ENCODE measurements at places on chromosomes 1 and 21. TPM values are rescaled to one million over a fixed set of nuclear protein-coding genes. Genes with fewer than 3 reads are reported as not detected.

LRRC38 gene
- total RNA-seq: 0.39 TPM

ANGPTL3 gene
- not detected for total RNA-seq

GJA9 gene
- total RNA-seq: not detected

SPATA1 gene
- not detected for total RNA-seq

SDF4 gene
- total RNA-seq: 113 TPM

OR2T11 gene
- not detected for total RNA-seq

SYCP1 gene
- total RNA-seq: not detected

GUCA2A gene
- total RNA-seq: not detected

SPATC1L gene
- 12.9 TPM for total RNA-seq

GRCh38 chr1:31717341-31717740, 13.5 kb upstream of the COL16A1 start:
- H3K4me1 ChIP-seq: peaks cover 45% of the 10 kb centered on the region
- no peak overlapping the region for H3K27ac ChIP-seq
- no peaks in the 10 kb centered on the region for H3K36me3 ChIP-seq
- no peak for DNase-seq
- H3K27me3 ChIP-seq: no peaks in the 10 kb centered on the region

DNA sequence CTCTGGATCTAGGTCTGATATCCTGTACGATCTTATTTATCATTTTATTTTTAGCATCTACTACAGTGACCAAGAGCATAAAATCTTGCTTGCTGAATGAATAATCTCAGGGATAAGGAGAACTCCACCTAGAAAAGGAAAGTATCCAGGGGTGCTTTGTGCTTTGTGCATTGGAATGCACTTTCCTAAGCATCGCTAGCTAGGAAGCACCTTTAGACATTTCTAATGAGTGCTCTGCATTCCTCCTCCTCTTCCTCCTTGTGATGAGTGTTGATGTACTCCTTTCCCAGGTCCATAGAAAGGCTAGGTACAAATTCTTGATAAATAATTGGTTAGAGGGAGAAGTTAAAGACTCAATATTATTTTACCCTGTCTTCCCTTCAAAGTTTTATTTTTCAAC, 31.4 kb downstream of the TCEANC2 start:
- no peaks in the 10 kb centered on the region for H3K4me1 ChIP-seq
- no peaks in the 10 kb centered on the region for H3K27me3 ChIP-seq
- no peak overlapping the region for H3K27ac ChIP-seq
- no peaks in the 10 kb centered on the region for H3K36me3 ChIP-seq
- no peak overlapping the region for H3K4me3 ChIP-seq

GRCh38 chr1:159430985-159431384, 1.0 kb upstream of the OR10J4 start:
- no peaks in the 10 kb centered on the region for H3K36me3 ChIP-seq
- H3K4me1 ChIP-seq: no peaks in the 10 kb centered on the region
- peak; percentile 17 for DNase-seq

- H3K4me3 ChIP-seq: no peak overlapping the region
- H3K4me1 ChIP-seq: no peaks in the 10 kb centered on the region
- DNase-seq: no peak
- no peaks in the 10 kb centered on the region for H3K27me3 ChIP-seq
- no peak overlapping the region for H3K27ac ChIP-seq
- peaks cover 68% of the 10 kb centered on the region for H3K36me3 ChIP-seq
Measured at GRCh38 chr1:92690212-92690906, 94.5 kb downstream of the EVI5 start.

- H3K36me3 ChIP-seq: no peaks in the 10 kb centered on the region
- DNase-seq: no peak
- H3K4me1 ChIP-seq: no peaks in the 10 kb centered on the region
- H3K4me3 ChIP-seq: no peak overlapping the region
- no peaks in the 10 kb centered on the region for H3K27me3 ChIP-seq
Measured at GRCh38 chr1:64693406-64693805, 51.5 kb upstream of the RAVER2 start.

DNA sequence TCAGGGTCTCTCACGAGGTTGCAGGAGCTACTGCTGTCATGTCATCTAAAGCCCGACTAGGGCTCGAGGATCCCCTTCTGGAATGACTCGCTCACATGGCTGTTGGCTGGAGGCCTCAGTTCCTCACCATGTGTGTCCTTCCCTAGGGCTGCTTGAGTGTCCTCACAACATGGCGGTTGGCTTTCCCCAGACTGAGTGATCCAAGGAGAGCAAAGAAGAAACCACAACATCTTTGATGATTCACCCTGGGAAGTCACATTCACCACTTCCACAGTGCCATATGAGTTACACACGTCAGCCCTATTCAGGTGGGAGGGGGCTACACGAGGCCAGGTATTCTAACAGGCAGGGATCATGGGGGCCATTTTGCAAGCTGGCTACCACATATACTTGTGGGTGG, 64.9 kb downstream of the FHAD1 start:
- H3K36me3 ChIP-seq: no peaks in the 10 kb centered on the region
- H3K27ac ChIP-seq: no peak overlapping the region
- H3K4me3 ChIP-seq: no peak overlapping the region
- no peak for DNase-seq

GRCh38 chr1:83102630-83103071, 896.3 kb downstream of the TTLL7 start:
- no peaks in the 10 kb centered on the region for H3K27me3 ChIP-seq
- no peak overlapping the region for H3K27ac ChIP-seq
- no peaks in the 10 kb centered on the region for H3K4me1 ChIP-seq
- no peaks in the 10 kb centered on the region for H3K36me3 ChIP-seq

GRCh38 chr1:232538224-232538942, 91.5 kb downstream of the SIPA1L2 start:
- no peaks in the 10 kb centered on the region for H3K4me1 ChIP-seq
- no peak overlapping the region for H3K27ac ChIP-seq
- H3K27me3 ChIP-seq: no peaks in the 10 kb centered on the region
- peaks cover 3% of the 10 kb centered on the region for H3K36me3 ChIP-seq
- no peak overlapping the region for H3K4me3 ChIP-seq

- H3K36me3 ChIP-seq: peaks cover 7% of the 10 kb centered on the region
- H3K27ac ChIP-seq: no peak overlapping the region
- DNase-seq: no peak
- no peak overlapping the region for H3K4me3 ChIP-seq
Measured at GRCh38 chr1:54376430-54377039, 29.7 kb downstream of the SSBP3 start.

DNA sequence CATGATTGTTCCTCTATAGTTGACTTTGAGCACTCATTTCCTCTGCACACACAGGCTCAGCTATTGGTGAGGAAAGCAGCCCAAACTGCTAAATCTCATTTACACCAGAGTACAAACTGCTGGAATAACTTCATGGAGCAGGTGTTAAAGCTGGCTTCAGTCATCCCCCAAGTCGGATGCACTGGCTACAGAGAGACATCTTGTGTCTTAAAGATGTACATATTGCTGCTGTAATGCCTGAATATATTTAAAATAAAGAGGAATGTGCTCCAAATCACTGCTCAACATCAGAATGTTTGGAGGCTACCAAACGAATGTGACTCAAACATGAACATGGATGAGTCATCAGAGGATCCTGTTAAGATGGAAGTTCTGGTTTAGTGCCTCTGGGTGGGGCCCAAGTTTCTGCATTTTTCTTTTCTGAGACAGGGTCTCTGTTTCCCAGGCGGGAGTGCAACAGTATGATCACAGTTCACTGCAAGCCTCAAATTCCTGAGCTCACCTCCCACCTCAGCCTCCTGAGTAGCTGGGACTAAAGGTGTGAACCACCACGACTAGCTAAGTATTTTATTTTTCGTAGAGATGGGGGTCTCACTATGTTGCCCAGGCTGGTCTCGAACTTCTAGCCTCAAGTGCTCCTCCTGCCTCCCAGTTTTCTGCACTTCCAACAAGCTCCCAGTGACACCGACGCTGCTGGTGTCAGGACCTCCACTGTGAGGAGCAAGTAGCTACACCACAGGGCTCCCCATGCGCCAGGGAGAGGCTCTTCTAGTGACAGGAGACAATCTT, 79.0 kb upstream of the KRTAP19-8 start:
- peaks cover 21% of the 10 kb centered on the region for H3K36me3 ChIP-seq
- no peak overlapping the region for H3K4me3 ChIP-seq
- H3K27me3 ChIP-seq: no peaks in the 10 kb centered on the region
- no peak overlapping the region for H3K27ac ChIP-seq
- no peaks in the 10 kb centered on the region for H3K4me1 ChIP-seq

DNA sequence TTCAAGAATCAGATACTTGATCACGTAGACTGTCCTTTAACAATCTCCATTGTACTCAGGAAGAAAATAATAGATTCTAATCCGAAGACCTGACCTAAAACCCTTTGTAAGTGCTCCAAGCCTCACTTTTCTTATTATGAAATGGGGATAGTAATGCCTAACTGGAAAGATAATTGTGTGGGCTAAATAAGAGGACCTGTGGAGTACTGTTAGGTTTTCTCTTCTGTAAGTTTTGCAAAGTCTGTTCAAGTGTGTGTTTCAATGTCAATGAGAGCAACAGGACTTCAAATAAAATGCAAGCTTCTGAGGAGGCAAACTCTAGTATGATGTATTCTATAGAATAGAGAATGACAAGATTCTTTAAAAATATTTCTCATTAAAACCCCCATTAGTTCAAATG, 348.6 kb downstream of the USP25 start:
- H3K4me3 ChIP-seq: no peak overlapping the region
- H3K27ac ChIP-seq: no peak overlapping the region
- no peak for DNase-seq
- H3K27me3 ChIP-seq: no peaks in the 10 kb centered on the region
- H3K36me3 ChIP-seq: no peaks in the 10 kb centered on the region

- H3K4me3 ChIP-seq: no peak overlapping the region
- no peaks in the 10 kb centered on the region for H3K27me3 ChIP-seq
- no peak for DNase-seq
- no peaks in the 10 kb centered on the region for H3K4me1 ChIP-seq
Measured at GRCh38 chr21:33864150-33864549, 51.5 kb downstream of the ATP5PO start.

DNA sequence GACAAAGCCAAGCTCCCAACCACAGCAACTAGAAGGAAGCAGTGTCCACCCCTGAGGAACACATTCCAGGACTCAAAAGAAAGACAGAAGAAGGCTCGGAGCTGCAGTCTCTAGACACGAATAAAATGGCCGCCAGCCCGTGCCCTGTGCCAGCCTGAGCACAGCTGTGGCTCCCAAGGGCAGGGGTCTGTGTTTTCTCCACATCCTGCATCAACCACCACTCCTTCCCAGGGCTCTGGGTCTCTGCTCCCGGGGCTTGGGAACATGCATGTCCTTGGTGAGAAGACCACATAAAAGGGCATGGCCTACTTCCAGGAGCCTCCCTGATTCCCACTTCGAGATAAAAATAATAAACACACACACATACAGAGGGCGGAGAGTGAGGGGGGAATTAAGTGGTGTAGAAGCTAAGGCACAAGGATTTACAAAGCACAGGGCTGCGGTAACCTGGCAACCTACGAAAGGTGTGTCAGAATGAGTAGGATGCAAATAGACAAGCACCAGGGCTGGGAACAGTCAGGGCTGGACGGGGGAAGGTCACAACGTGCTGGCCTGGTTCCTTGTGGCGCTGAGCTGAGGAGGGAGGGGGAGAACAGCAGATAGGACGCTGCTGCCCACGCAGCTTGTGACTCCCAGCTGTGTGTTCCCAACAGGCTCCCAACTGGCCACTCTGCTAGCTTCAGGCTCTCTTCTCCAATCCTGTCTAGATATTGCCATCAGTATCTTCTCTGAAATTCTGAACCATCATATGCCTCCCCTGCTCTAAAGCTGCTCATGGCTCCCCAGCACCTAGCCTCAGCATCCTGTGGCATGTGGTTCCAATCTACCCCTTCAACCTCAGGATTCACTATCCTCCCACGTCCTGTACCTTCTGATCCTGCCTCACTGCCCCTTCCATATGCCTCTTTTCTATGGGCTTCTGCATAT, 72.5 kb downstream of the CD34 start:
- H3K4me1 ChIP-seq: peaks cover 88% of the 10 kb centered on the region
- no peaks in the 10 kb centered on the region for H3K36me3 ChIP-seq
- H3K4me3 ChIP-seq: no peak overlapping the region
- H3K27me3 ChIP-seq: no peaks in the 10 kb centered on the region
- H3K27ac ChIP-seq: peak overlapping the region; percentile 71

DNA sequence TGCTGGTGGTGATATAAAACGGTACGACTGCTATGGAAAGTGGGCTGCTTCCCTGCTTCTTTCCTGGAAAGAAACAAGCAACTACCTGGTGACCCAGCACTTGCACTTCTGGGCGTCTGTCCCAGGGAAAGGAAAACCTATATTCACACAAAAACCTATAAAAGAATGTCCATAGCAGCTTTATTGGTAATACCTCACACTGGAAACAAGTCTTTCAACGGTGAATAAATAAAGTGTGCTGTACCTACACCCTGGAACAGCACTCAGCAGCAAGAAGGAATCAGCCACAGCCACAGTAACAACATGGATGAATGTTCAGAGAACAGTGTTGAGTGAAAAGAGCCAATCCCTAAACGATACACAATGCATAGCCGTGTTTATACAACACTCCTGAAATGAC, 19.9 kb downstream of the SLC19A1 start:
- H3K4me1 ChIP-seq: no peaks in the 10 kb centered on the region
- H3K27me3 ChIP-seq: no peaks in the 10 kb centered on the region
- H3K4me3 ChIP-seq: no peak overlapping the region
- DNase-seq: no peak
- no peaks in the 10 kb centered on the region for H3K36me3 ChIP-seq

DNA sequence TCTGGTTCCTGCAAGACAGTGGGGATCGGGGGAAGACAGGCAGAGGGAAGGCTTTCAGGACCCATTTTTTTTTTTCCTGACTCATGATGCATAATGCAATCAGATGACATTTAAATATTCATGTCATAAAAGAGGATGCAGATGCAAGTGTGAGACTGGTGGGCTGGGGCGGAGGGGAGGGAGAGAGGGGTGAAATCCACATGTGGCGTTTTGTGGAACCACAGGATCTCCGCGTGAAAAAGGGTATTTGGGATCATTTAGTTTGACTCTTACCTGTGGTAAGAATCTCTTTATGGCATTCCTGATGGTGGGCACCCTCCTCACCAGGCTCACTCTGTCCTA, 249.3 kb upstream of the CSF3R start:
- no peak overlapping the region for H3K27ac ChIP-seq
- DNase-seq: no peak
- no peaks in the 10 kb centered on the region for H3K4me1 ChIP-seq
- H3K4me3 ChIP-seq: no peak overlapping the region

GRCh38 chr1:33130297-33130696, 49.3 kb downstream of the AZIN2 start:
- no peak overlapping the region for H3K27ac ChIP-seq
- peaks cover 10% of the 10 kb centered on the region for H3K4me1 ChIP-seq
- DNase-seq: no peak
- H3K36me3 ChIP-seq: peaks cover 18% of the 10 kb centered on the region
- no peak overlapping the region for H3K4me3 ChIP-seq
- no peaks in the 10 kb centered on the region for H3K27me3 ChIP-seq

- no peaks in the 10 kb centered on the region for H3K36me3 ChIP-seq
- no peak overlapping the region for H3K4me3 ChIP-seq
- peak overlapping the region; percentile 52 for H3K27ac ChIP-seq
- peaks cover 8% of the 10 kb centered on the region for H3K4me1 ChIP-seq
- H3K27me3 ChIP-seq: no peaks in the 10 kb centered on the region
- DNase-seq: no peak
Measured at GRCh38 chr1:178538192-178538916, 25.4 kb downstream of the TEX35 start.

DNA sequence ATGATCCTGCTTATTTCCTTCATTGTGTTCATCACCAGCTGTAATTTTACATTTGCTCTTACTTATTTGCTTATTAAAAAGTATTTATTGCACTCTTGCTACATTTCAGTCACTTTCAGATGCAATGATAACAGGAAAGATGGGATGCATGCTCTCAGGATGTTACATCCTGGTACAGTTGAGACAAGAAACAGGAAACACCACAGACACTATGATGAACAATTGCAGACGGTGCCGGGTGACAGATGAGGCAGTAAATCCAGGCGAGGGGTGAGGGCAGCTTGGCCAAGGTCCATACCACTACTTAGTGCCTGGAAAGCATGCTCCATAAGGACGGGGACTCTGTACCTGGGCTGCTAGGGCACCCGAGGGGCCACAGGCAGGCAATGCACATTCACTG, 156.6 kb upstream of the RAB4A start:
- H3K27me3 ChIP-seq: no peaks in the 10 kb centered on the region
- H3K27ac ChIP-seq: no peak overlapping the region
- H3K4me3 ChIP-seq: no peak overlapping the region
